ENCODE measurements at places on chromosomes 2 and 18. TPM values are rescaled to one million over a fixed set of nuclear protein-coding genes. Genes with fewer than 3 reads are reported as not detected.

The CCDC74B gene
- 1.7 TPM for total RNA-seq

The PROC gene
- total RNA-seq, result not detected

The OSR1 gene
- total RNA-seq, result 34.7 TPM

The TTC39C gene
- 33.2 TPM for total RNA-seq

DNA sequence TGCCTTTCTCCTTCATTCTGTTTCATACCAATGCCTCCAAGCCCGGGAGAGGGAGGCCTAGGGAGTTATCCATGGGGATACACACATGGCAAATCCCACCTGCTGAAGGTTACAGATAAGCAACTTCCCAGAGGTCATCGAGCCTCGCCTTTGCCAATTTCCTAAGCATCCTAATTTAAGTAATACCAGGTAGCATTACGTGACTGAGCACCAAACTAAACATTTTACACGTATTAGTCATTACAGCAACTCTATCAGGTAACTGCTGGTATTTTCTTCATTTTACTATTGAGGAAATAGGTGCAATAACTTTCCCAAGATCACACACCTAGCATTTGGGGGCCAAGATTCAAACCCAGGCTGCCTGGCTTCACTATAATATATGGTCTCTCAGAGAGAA lies 30.1 kb upstream of the BZW1 start:
- DNase-seq, result no peak

DNA sequence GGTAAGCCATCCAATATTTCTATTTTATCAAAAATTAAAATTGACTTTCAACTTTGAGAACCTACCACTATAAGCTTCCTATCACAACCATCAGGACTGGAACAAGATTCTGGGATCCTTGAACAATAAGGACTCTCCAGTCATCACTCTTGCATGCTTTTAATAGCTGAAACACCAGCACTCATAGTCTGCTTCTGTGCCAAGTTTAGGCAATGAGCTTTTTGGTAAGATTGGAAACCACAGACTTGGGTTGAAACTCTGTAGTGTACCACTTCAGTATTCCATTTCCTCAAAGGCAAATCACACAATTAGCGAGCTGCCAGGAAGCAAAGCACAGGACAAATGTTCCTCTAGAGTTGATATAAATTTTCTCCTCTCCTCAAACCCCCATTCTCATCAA lies 1065.8 kb upstream of the SLC39A10 start:
- DNase-seq, result no peak

GRCh38 chr2:185952100-185952499 lies 213.5 kb downstream of the FSIP2 start:
- DNase-seq, result no peak

DNA sequence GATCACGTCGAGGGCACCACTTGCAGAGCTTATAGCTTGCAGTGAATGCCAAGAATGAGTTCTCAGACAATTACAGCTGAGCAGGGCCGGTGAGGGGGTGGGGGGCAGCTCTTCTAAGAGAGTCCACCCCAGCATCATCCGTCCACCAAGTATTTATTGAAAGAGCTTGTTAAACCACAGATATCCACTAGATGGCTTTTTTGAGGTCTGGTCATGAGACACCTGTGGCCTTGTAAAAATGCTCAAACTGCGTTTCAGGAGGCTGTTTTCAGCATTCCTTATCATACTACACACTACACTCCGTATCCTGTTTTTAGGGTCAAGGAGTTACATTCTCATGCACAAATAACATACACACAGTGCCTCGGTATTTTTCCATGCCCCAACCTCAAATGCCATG lies 51.5 kb downstream of the DNAJC10 start:
- no peak for DNase-seq

- DNase-seq, result peak; percentile 74
These were observed 2.2 kb downstream of the ITM2C start for GRCh38 chr2:230866756-230867523.

DNA sequence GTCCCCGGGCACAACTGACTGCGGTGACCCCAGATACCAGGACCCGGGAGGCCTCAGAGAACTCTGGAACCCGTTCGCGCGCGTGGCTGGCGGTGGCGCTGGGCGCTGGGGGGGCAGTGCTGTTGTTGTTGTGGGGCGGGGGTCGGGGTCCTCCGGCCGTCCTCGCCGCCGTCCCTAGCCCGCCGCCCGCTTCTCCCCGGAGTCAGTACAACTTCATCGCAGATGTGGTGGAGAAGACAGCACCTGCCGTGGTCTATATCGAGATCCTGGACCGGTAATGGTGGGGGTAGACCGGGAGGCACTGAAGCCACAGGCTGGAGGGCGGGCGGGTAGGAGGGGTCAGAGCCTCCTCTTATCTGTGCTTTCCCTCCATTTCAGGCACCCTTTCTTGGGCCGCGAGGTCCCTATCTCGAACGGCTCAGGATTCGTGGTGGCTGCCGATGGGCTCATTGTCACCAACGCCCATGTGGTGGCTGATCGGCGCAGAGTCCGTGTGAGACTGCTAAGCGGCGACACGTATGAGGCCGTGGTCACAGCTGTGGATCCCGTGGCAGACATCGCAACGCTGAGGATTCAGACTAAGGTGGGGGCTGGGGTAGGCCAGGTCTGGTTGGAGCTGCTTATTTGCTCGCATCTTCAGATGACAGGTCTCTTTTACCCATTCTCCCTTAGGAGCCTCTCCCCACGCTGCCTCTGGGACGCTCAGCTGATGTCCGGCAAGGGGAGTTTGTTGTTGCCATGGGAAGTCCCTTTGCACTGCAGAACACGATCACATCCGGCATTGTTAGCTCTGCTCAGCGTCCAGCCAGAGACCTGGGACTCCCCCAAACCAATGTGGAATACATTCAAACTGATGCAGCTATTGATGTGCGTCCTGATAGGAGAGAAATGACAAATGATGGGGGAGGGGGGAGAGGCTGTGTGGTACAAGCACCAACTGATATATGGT lies 780 bp downstream of the HTRA2 start:
- peak; percentile 60 for DNase-seq

GRCh38 chr18:24773101-24773500 lies 312.7 kb downstream of the HRH4 start:
- no peak for DNase-seq

DNA sequence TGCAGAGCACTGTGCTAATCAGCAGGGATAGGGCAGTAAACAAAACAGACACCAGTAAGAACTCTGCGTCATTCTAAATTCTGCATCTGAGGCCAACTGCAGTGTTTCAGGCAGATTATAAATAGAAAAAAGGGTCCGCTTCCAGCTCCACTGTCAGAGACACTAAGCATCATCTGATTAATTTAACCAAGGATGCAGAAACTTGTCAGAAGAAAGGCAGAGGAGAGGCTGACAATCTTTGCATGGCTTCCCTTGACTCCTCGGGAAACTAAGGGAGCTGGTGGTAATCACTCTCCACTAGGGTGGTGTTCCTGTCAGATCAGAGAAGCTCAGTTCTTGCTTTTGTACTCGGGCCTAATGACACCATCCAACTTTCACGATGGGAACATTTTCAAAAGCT lies 123.5 kb downstream of the DNAH6 start:
- DNase-seq, result no peak

DNA sequence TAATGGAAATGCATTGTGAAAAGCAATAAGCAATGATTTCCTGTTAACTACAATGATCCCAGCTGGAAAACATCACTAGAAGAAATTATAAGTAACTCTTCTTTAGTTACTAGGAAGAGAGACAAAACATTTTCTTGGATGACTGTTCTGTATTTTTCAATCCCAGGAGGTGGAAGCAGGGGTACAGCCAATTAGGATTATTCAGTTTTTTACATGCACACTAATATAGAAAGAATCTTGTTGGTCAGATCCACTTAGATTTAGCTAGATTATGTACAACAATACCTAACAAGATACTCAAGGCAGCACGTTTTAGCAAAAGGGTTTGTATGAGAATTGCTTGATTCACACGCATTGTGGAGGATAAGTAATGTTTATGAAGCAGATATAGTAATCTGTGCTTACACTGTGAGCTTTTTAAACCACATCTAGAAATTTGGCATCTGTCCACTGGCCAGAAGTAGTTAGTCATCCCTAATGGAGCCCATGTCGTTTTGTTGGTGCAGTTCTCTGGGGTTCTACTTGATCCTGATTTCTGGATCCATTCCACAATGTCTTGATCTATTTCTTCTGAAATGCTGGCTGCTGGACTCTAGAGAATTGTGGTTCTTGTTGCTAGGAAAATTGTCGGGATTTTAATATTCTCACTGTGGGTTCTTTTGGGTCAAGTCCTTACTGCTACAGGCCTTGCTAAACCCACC lies 199.7 kb downstream of the ADCYAP1 start:
- no peak for DNase-seq

DNA sequence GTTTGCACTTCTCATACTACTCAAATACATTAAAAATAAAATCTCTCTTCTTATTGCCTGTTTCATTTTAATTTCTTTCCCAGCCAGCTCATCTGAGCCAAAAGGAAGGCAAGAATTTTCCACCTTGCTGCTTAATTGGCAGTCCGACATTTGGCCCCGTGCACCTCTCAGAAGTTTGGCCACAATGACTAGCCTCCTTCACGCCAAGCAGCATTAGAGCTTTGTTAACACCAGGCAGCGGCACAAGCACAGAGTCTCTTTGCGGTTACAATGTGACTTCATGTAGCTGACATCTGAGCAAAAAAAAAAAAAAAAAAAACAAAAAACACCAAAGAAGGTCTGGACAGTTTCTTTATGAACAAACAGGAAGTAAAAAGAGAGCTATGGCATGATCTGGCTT lies 248.9 kb downstream of the OSR1 start:
- DNase-seq, result no peak

DNA sequence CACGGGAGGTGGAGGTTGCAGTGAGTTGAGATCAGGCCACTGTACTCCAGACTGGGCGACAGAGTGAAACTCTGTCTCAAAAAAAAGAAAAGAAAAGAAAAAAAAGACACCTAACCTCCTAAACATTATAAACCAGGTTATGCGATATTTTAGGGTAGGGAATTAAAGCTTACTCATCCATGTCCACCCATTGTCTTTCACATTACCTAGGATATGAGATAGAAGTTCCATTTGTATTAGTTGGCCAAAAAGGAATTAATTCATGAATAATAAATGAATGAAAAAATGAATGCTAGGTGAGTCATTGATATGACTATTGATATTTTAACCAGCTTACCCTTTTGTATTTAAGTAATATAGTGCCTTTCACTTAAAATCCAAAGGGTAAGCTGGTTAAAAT lies 132.9 kb downstream of the FAM161A start:
- DNase-seq, result no peak
